Renal pelvis (tissue), 12 donors: ENCODE measurements at places on chromosomes 1 and 21.

- DNase-seq = no peak
Measured at GRCh38 chr21:45507523-45507875, 34.7 kb downstream of the SLC19A1 start.

- no peak for DNase-seq
Measured at GRCh38 chr1:162954824-162955223, 93.8 kb upstream of the CCDC190 start.

GRCh38 chr1:4449972-4450371 is 204.4 kb upstream of the AJAP1 start:
- DNase-seq = no peak

- DNase-seq = no peak
Measured at GRCh38 chr1:60255565-60255964, 182.0 kb upstream of the C1orf87 start.

DNA sequence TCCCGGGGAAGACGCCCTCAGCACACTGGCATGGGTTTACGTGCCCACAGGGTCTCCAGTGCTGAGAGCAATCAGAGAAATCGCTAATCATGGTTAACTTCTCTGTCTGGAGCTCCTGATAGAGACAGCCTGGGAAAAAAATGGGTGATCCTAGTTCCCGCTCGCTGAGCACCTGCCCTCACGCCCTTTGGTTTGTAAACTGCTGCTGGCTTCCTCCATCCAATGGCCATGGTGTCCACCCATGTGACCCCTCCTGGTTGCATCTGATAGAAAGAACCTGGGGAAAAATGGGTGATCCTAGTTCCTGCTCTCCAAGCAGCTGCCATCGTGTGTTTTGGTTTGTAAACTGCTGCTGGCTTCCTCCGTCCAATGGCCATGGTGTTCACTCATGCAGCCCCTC is 402.2 kb downstream of the PRDM2 start:
- no peak for DNase-seq

- no peak for DNase-seq
Measured at GRCh38 chr1:27145934-27146354, 9.0 kb downstream of the SLC9A1 start.

GRCh38 chr1:212485913-212486618 is 53.3 kb downstream of the NENF start:
- peak; percentile 69 for DNase-seq

GRCh38 chr21:26070822-26071425 is 99.6 kb downstream of the APP start:
- DNase-seq = no peak

DNA sequence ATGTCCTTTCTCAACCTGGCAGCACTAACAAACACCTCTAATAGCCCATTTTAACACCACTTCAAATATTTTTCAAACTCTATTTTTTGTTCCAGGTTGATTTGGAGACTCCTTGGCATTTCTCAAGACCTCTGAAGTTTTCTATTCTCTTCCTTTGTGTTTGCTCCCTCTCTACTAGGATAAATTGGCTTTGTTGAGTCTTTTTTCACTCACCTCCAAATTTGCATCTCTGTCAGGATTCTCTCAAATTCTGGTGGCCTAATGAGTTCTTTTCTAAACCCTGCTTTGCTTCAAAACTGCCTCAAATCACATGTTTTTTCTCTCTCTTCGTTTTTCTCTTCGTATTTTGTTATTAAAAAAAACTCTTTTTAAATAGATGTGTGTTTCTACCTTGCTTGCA is 582.2 kb upstream of the ADGRL4 start:
- no peak for DNase-seq

- no peak for DNase-seq
Measured at GRCh38 chr1:203678943-203679661, 52.5 kb downstream of the ATP2B4 start.

GRCh38 chr1:69791311-69791710 is 223.6 kb downstream of the LRRC7 start:
- DNase-seq = no peak

DNA sequence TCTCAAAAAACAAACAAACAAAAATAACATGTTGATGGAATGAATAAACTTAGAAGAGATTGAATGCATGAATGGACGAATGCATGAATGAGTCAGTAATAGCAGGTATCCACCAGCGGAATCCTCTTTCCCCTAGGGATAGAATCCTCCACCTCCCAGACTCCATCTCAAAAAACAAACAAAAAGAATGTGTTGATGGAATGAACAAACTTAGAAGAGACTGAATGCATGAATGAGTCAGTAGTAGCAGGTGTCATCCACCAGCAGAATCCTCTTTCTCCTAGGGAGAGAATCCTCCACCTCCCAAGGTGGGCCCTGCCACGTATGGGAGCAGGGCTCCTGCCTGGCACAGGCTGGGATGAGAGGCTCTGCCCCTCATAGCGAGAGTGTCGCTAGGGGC is 26.8 kb upstream of the RNF19B start:
- no peak for DNase-seq

GRCh38 chr1:184037849-184038591 is 492 bp upstream of the COLGALT2 start:
- no peak for DNase-seq

DNA sequence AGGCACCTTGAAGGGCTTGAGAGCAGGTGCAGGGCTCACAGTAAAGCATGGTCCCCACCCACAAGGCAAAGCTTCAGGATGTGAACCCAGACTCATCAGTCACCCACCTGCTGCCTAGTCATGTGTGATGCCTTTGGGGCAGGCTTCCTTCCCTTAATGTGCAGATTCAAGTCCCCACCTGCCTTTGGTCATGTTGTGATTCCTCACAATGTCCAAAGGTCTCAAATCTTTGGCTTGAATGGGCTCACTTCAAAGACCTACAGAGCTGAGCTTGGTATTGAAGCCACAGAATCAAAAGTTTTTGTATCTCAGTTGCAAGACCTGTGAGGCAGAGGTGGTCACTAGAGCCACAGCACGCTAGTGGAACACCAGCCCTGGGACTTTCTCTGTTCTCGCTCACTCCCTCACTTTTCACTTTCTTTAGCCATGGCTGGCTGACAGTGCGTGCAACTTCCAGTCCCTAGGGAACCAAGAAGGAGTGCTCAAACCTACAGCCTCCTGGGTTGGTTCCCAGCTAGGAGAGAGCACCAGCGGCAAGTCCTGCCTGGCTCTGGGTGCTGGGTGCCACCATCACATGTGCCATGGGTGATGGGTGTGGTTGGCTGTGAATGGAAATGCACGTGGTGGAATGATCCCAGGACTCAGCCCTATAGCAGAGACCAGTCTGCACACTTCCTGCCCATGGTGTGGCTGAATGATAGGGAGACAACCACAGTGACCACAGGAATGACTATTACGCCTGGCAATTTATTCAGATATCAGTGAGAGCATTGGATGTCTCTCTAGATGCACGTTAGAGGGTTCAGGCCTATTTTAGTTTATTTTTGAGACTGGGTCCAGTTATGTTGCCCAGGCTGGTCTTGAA is 26.4 kb upstream of the CLIC6 start:
- no peak for DNase-seq
